ENCODE measurements at places on chromosomes 13 and 19.

GRCh38 chr19:3338541-3339181 is 27.7 kb upstream of the NFIC start:
- DNase-seq = no peak

DNA sequence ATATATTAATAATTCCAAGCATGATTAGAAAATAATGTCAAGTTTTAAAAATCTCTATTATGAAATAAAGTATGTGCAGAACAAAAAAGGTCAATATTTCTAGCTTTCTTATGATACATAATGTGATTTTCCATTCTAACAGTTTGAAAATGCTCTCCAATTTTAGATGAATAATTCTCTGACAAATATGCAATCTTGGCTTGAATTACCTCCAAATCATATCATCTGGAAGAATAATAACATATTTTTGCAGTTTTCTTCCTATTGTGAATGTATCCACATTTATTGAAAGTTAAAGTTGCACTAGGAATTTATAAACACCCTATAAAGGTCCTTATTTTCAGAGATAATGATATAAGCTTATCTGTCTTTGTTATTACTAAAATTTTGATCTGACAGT is 548.5 kb upstream of the SLC10A2 start:
- DNase-seq = no peak

DNA sequence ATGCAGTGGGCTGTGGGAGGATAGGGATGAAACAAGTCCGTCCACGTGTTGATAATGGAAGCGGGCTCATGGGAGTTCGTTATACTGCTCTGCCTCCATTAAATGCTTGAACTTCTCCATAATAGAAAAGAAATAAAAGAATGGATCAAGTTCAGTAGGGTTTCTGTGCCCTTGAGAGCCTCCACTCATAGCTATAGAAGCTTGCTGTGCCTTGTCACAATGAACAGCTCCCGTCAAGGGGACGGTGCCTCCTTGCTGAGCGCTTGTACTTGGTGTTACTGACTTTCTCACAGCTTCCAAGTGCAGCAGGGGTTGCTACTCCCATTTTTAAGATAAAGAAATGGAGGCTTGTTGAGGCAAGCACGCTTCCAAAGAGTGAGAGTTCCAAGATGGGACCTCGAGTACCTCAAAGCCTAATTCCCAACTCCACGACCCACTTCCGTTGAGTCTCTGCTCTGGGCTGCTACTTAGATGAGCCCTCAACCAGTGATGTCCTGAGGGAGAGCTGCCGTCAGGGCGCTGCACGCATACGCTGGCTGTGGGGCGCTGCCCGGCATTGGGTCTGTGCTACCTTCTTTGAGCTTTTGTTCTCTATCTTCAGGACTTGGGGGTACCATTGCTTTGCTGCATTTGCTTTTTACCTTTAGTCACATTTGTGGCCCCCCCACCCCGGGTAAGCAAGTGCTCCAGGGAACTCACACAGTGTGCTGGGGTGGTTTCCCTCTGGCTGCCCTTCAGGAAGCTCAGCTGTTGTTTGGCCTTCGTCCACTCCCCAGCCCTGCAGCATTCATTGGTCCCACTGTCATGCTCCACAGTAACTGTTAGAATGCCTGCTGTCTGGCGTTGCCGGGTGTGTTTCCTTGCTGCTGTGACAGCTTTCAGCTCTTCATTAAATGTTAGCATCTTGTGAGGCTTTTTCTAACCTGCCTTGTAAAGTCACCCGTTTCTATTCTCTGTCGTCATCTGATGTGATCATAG is 9.5 kb downstream of the SNRNP70 start:
- DNase-seq = no peak

DNA sequence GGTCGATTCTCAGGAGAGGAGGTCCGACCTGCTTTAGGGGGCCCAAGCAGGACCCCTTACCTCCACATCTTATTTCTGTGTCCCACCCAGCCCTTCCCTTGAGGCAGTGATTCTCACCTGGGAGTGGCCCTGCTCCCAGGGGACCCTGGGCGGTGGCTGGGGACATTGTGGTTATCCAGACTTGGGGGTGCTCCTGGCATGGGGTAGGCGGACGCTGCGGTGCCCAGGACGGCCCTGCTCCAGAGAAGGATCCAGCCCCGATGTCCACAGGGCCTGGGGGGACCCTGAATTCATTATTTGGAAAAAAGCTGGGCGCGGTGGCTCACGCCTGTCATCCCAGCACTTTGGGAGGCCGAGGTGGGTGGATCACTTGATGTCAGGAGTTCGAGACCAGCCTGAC is 84.4 kb downstream of the GADD45B start:
- DNase-seq = no peak

GRCh38 chr13:100314132-100314910 is 225.4 kb downstream of the PCCA start:
- DNase-seq = no peak

GRCh38 chr13:91596842-91597241 is 198.4 kb downstream of the GPC5 start:
- DNase-seq = no peak

Data from thoracic aorta (tissue), 2 donors.